Activated CD4-positive, alpha-beta T cell treated with anti-CD3 and anti-CD28 coated beads, Interleukin-2, amount 10 ng/mL, durations not matched to agents 7 days and 5 days (primary cell): ENCODE measurements at places on chromosomes 11 and 22. TPM values are rescaled to one million over a fixed set of nuclear protein-coding genes. Genes with fewer than 3 reads are reported as not detected.

The RAG1 gene
- 0.10 TPM for total RNA-seq

The GGTLC3 gene
- total RNA-seq, result not detected

The NRGN gene
- 11.6 TPM for total RNA-seq

The DCHS1 gene
- 0.35 TPM for total RNA-seq

The PITPNM1 gene
- total RNA-seq, result 100 TPM

The NRIP3 gene
- 0.62 TPM for total RNA-seq

The ACR gene
- total RNA-seq, result not detected

The TNNI2 gene
- total RNA-seq, result not detected

The CTTN gene
- 0.54 TPM for total RNA-seq

The PRG3 gene
- not detected for total RNA-seq

The OR8G1 gene
- not detected for total RNA-seq

The SERPIND1 gene
- not detected for total RNA-seq

The KDM4D gene
- 0.84 TPM for total RNA-seq

The MMP8 gene
- total RNA-seq, result not detected

The OR10A2 gene
- total RNA-seq, result not detected

The SYCE3 gene
- total RNA-seq, result 0.87 TPM

The RFPL3 gene
- total RNA-seq, result not detected

The CFAP300 gene
- total RNA-seq, result not detected

The MS4A4A gene
- not detected for total RNA-seq

The MCHR1 gene
- not detected for total RNA-seq

The SYT7 gene
- total RNA-seq, result not detected

The CNTF gene
- 3.7 TPM for total RNA-seq

The CYP2D6 gene
- 5.0 TPM for total RNA-seq

The HTATIP2 gene
- 39.4 TPM for total RNA-seq

The EIF3M gene
- total RNA-seq, result 233 TPM

The ALDH3B1 gene
- not detected for total RNA-seq

The OR51B4 gene
- total RNA-seq, result not detected

The MMP1 gene
- total RNA-seq, result not detected

The NPAS4 gene
- 0.27 TPM for total RNA-seq

The TESMIN gene
- 7.8 TPM for total RNA-seq

The UBQLN3 gene
- total RNA-seq, result not detected

The HBG2 gene
- total RNA-seq, result not detected

The SCGB1A1 gene
- total RNA-seq, result not detected

The MEI1 gene
- total RNA-seq, result 54.6 TPM

The DKK3 gene
- not detected for total RNA-seq

The LMNTD2 gene
- 4.8 TPM for total RNA-seq

The ALG9 gene
- 31.7 TPM for total RNA-seq

The RASSF10 gene
- total RNA-seq, result not detected

The TCF20 gene
- 82.1 TPM for total RNA-seq

The BTG4 gene
- total RNA-seq, result not detected

The OR9Q1 gene
- total RNA-seq, result not detected

The RIC3 gene
- 16.9 TPM for total RNA-seq

The TMPRSS5 gene
- 0.52 TPM for total RNA-seq

The FDXACB1 gene
- total RNA-seq, result 5.1 TPM

The AIFM3 gene
- not detected for total RNA-seq

The CLCF1 gene
- 0.10 TPM for total RNA-seq

The CCDC88B gene
- 127 TPM for total RNA-seq

The NUP50 gene
- 183 TPM for total RNA-seq
